Activated CD4-positive, alpha-beta T cell treated with anti-CD3 and anti-CD28 coated beads, Interleukin-2, amount 10 ng/mL, durations not matched to agents 7 days and 5 days (primary cell): ENCODE measurements at places on chromosomes 13 and 19. TPM values are rescaled to one million over a fixed set of nuclear protein-coding genes. Genes with fewer than 3 reads are reported as not detected.
A peak's percentile ranks its signal among the peaks of the same experiment; 100 is the strongest.

GRCh38 chr19:33171222-33171795, 22.8 kb upstream of the LRP3 start:
- no peak for DNase-seq

DNA sequence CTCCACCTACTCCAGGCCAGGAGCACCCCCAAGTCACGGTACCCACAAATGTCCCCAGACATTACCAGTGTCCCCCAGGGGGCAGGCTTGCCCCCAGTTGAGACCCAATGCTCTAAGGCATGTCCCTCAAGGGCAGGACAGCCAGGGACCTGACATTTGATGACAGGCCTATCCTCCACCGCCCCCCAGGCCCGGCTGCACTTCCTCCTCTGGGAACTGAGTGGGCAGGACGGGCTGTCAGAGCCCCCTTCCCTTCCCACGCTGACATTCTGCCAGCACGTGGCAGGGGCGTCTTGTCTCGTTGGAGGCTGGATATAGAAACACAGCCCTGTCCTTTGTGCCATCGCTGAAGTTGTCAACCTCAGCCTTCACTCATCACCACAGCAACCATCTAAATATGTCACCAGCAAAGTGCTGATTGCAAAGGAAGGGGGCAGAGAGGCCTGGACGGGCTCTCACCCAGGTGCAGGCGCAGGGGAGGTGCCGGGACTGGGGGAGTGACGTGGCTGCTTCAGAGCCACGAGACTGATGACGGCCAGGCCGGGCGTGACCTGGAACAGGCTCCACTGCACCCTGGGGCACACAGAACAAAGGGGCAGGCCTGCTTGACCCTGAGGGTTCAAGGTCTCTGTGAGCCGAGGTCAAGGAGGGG, 38.4 kb downstream of the GNG7 start:
- DNase-seq = no peak

The TMEM143 gene
- total RNA-seq = 21.7 TPM

DNA sequence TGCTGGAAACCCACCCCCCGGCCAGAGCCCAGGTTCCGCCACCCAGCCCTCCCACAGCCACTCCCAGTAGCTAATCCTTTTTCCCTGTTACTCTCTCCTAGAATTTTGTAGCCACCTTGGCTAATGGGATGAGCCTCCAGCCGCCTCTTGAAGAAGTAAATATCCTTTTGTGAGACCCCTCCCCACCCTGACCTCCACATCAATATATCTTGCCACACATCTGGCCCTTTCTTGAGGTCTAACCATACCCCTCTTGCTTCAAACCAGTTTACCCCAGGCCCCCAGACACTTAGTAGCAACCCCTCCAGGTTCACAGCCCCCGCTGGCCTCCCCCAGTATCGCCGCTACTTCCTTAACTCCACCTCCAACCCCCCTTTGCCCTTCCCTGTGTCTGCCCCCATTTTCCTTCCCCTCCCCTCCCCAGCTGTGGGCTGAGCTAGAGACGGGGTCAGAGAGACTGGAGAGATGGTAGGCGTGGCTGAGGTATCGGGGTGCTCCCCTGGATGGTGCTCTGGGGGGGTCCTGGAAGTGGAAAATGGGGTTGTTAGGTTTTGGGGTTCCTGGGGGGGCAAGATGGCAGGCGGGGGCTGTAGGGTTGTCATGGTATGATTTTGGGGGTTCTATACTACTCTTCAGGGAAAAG, 2.8 kb downstream of the PRMT1 start:
- no peak for DNase-seq

DNA sequence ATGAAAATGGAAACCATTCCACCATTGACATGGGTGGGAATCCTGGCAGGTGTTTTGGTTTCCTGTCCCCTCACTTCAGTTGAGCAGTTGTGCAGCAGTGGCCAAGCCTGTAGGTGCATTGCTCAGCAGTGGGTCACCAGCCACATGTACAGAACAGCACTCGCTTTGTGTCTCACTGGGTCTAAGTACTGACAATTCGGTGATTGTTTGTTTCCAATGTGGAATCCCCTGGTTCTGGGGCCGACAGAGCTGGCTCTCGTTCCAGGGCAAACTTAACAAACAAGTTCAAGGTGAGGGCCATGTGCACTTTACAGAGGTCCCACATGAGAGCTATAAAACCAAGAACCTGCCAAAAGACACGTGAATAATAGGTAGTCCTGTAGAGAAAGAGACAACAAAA, 54.1 kb upstream of the SPATA13 start:
- DNase-seq = no peak

The KLK6 gene
- not detected for total RNA-seq

GRCh38 chr13:21747456-21747855, 76.6 kb downstream of the FGF9 start:
- no peak for DNase-seq

- no peak for DNase-seq
These were observed 55.1 kb downstream of the GPR180 start for GRCh38 chr13:94656766-94657165.

The MED4 gene
- total RNA-seq = 63.1 TPM

GRCh38 chr13:114136576-114136975, 4.2 kb upstream of the RASA3 start:
- no peak for DNase-seq

The PGPEP1 gene
- 24.1 TPM for total RNA-seq

The GRK1 gene
- total RNA-seq = not detected

DNA sequence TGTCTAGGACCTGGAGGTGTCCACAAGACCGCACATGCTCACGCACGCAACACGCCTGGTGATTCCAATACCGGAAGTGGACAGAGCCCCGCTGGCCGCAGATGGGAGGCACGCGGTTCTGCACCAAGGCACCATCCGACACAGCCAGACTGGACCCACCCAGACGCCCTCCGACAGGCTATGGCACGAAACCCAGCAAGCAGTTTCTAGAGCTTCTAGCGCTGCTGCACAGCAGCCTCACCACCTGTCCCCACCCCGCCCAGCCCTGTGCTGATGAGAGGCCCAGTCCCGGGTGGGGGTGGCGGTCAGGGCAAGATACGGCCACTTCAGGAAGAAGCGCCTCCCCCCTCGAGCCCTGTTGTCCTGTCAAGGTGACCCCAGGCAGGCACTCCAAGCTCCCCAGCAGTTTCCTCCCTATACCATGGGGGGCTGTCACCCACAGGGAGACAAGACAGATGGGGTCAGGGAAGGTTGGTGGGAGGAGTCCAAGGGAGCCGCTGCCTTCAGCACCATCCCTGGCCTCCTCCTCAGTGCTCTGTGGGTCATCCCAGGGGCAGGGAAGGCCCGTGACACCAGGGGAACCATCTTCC, 11.3 kb downstream of the LSM4 start:
- DNase-seq = no peak

GRCh38 chr19:52397310-52398080, at the start of gene ZNF528:
ZNF528 (plus strand) TSS chr19:52397849; CDS start chr19:52402014, 4,165 bp downstream.
- DNase-seq = peak; percentile 97

DNA sequence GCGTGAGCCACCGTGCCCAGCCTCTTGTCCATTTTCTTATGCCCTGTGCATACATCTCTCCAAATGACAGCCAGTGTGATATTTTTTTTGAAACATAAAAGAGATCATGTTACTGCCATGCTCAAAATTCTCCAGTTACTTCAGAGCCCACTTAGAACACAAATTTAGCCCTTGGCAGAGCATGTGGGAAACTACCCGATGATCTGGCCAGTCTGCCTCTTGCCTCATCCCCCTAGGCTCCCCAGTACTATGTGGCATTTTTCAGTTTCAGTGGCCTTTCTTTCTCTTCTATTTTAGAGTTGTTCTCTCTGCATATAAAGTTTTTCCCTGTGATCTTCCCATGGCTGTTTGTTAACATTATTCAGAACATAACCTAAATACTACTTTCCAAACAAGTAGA, 323.0 kb downstream of the GPC5 start:
- no peak for DNase-seq

DNA sequence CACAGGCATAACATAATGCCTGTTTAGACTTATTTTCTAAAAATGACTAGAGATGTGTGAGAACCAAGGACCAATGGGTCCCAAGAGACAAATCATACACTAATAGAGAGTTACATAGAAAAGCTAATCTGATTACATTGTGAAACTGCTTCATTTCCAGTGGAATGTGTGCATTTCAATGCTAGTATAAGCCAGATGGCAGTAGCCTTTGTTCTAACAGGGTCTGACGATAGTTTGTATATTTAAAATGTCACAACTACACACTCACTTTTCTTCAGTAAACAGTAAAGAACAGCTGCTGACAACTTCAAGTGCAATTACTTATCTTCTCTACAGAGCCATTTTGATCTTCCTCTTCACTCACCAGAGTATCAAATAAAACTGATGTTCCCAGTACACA, 4.3 kb upstream of the SLITRK5 start:
- no peak for DNase-seq

DNA sequence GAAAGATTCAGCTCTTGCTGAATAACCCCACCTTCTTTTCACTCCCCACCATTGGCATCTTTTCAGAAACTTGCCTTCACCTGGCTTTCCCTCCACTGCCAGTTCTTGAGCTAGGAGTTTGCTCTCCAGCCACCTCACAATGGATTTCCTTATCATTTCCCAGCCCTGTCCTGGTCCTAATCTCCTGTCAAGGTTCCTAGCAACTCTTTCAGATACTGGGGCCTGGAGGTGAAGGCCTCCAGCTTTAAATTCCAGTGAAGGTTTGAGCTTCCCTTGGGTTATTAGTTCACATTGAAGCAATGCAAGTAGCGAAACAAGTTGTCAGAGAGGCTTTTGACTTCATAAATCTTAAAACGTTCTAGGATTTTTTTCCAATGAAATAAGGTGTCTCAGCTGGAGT, 320.8 kb upstream of the MAB21L1 start:
- no peak for DNase-seq

- no peak for DNase-seq
These were observed 170.9 kb downstream of the USP12 start for GRCh38 chr13:27000686-27001085.

DNA sequence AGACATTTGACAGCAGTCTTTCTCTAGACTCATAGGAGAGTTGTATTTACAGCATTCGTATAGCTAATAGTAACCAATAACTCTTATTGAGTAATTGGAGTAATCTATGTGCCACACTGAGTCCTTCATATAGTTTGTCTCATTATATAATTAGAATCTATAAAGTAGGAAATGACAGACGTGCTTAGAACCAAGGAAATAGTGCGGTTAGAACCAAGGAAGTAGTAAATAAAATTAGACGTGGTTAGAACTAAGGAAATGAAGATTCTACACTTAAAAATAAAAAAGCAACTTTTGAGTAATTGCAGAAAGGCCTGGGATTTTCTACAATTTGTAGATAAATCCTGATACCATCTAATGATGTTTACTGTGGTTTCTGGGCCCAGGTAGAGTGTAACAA, 107.8 kb upstream of the TNFSF11 start:
- DNase-seq = no peak

The GDF15 gene
- total RNA-seq = not detected

The LYL1 gene
- total RNA-seq = 2.5 TPM

DNA sequence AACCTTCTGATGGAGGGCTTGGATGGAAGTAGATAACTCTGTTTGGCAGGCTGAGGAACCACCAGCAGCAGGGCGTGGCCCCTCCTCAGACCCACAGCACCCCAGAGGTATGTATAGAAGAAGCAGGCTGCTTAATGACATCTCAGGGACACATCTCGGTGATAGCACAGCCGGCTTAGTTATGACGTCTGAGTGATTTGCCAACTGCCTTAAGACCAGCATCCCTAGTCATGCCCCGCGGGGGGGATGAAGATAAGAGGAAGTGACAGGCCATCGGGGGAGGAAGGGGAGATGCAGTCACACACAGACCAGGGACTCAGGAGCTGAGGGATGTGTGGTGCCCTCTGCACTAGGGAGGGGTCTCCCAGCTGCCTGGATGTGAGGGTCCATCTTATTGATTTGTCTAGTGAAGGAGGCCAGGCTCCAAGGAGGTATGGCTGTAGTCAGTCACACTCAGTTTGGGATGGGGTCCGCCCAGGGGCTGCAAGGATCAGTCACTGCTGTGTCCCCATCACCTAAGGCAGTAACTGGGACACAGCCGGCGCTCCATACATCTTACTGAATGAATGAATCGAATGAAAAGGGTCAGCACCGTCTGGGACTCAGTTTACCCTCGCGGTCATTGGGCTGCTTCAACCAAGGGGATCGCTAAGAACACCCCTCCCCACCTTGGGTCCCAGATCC, 19.2 kb upstream of the ERCC1 start:
- DNase-seq = peak; percentile 43

GRCh38 chr19:41776700-41777099, 19.7 kb upstream of the CEACAM3 start:
- DNase-seq = no peak

The ATP8A2 gene
- 0.22 TPM for total RNA-seq

The ACP7 gene
- total RNA-seq = not detected

DNA sequence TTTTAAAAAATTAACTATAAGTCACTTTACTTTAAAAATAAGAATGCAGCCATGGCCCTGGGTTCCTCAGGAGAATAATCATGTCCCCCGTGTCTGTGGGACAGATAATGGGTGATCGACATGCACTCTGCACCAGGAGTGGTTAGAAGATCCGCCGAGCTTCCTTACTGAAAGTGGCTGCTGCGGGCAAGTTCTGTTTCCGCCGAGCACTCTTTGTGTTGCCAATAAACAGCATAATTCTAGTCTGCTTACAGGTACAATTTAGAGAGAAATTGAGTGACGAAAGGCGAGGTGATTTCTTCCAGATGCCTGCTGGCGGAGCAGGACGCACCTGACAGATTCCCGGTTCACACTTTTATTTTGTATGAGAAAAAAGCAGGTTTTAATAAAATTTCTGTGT, 139.0 kb downstream of the SOX1 start:
- peak; percentile 19 for DNase-seq

The IGSF23 gene
- not detected for total RNA-seq

DNA sequence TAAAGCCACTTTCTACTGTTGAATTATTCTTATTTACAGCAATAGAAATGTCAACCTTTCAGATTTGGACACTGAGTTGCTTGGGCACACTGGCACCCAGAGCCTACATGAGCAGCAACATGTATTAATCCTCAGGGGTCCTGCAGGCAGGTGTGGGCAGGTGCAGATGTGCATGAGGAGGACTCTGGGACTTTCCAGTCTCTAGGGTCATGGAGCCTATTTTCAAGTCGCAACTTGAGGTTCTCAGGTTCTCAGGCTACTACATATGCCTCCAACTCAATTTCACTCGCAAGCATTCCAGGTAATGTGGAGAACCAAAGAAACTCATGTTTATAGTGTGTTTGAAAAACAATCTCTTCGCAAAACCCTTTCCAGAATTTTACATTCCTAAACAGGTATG, 73.2 kb downstream of the STARD13 start:
- DNase-seq = no peak

- peak; percentile 36 for DNase-seq
These were observed 6.6 kb downstream of the EML2 start for GRCh38 chr19:45632468-45633196.
